CD4-positive, alpha-beta memory T cell (primary cell): ENCODE measurements at places on chromosomes 3 and 15.

GRCh38 chr3:169914321-169914720 is 2.9 kb downstream of the SAMD7 start:
- DNase-seq: no peak

GRCh38 chr15:67523330-67523729 is 2.4 kb downstream of the C15orf61 start:
- no peak for DNase-seq

GRCh38 chr3:17840126-17840525 is 97.7 kb upstream of the TBC1D5 start:
- DNase-seq: no peak

DNA sequence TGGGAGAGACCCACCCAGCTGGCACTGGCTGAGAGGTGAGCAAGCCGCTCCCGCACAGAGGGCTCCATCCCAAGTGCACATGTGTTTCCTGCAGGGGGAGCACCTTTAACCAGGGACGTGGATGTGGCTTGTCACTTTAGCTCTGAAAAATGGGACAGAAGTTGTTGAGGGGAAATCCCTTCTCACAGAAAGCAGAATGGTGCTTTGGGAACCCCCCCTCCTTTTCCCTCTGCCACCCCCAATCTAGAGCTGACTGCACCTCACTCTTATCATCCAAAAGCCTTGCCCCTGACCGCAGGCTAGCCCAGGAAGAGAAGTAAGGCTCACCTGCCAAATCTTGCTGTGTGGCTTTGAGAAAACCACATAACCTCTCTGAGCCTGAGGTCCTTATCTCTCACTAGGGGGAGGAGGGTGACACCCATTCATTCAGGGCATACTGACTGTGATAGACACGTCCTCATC is 77.9 kb downstream of the RPN1 start:
- peak; percentile 64 for DNase-seq
